ENCODE measurements at places on chromosomes 6 and 20.

- no peak for DNase-seq
Observed at GRCh38 chr20:51463560-51463959, 79.0 kb downstream of the NFATC2 start.

GRCh38 chr6:11141295-11141694 is 29.8 kb upstream of the ERVFRD-1 start:
- no peak for DNase-seq

DNA sequence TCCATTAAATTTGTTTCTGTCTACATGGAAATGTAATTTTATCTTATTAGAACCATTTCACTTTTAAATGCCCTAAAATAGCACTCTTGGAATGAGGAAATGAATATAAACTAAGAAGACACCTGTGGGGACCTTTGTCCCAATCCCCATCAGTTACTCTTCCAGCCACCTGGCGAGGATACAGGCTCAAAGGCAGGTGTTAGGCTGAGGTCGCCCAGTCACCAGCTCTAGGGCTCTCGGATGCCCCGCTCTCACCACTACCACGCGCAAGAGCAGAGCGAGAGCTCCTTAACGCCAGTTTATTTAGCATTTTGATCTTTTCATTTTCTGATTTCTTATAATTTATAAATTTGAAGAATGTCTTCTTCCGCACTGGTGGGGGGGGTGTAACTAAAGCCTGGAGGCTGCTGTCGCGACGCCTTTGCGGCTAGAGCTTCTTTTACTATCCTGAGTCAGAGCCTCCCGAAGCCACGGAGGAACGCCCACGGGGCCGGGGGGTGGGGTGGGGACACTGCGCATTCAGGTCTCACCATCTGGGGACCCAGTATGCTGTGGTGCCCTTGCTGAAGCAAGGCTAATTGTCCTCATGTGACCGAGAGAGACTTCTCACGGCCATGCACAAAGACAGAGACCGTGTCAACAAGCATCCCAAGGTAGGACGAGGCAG is 38.7 kb upstream of the AFDN start:
- no peak for DNase-seq

GRCh38 chr6:57173886-57174510 is 1.9 kb downstream of the BAG2 start:
- peak; percentile 82 for DNase-seq

DNA sequence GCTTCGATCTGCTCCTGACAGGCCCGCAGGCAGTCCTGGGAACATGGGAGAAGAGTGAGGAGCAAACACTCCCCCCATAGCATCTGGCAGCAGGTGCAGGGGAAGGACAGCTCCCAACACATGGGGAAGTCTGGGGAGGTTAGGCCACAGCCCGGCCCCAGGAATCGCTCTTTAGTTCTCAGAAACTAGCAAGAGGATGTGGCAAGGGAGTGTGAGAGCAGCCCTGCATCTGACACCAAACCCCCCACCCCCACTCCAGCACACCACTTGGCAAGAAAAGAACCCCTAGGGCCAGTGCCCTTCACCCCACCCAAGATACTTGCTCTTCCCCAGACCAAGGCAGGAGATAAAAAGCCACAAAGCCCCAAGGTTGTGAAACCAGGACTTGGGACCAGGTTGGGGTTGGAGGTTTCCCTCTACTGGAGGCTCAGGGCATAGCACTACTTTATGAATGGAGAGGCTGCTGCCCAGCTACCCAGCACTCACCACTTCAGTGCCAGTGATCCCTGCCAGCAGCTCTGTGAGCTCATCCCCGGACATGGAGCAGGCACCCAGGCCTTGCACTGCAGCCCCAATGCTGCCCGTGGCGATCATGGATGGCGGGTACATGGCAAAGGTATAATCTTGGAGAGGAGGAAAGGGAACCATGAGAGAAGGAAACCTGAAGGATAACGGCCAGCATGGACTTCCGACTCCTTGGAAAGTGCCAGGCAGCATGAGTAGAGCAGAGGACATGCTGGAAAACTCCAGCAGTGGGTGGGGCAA is 5.4 kb downstream of the CCND3 start:
- peak; percentile 88 for DNase-seq

All from H4 (cell line).